ENCODE measurements at places on chromosomes 3 and 15.

DNA sequence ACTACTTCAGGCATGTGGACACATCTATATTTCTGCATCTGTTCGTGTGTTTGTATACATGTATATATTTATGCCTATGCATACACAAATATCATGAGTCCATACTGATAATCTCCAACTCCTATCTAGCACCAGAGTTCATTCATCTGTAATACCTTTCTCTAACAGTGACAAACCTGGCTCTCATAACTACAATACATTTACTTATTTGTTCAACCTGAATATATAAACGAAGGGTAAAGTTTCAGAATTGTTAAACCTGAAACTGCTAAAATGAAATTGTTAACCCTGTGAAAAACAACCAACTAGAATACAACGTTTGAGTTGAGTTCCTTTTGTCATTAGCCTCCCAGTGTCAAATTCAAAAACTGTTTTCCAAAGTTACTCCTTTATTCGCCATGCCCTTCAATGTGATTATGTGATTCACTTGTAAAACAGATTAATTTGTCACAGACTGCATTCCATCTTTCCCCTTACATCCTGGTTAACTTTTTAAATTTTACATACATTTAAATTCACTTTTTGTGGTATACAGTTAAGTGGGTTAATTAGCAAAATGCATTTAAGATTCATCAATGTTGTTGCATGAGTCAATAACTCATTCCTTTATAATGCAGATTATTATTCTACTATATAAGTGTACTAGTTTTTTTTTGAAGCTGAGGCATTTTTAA is 58.5 kb downstream of the PIK3R4 start:
- DNase-seq = no peak

DNA sequence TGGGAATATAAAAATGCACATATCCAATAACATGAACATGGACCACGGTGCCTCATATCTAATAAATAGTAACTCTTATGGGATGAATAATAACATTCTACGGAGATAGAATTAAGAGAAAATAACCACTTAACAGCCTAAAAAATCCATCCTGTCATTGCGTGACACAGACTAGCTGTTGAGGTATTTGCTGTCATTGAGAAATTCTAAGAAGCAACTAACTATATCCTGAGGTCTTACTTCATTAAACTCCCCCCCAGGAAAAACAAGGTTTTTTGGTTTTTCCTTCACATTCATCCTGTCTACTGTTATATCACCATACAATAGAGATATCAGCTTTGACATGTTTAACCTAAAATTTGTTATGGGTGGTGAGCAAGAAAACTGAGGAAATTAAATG is 14.3 kb downstream of the CEP152 start:
- no peak for DNase-seq

DNA sequence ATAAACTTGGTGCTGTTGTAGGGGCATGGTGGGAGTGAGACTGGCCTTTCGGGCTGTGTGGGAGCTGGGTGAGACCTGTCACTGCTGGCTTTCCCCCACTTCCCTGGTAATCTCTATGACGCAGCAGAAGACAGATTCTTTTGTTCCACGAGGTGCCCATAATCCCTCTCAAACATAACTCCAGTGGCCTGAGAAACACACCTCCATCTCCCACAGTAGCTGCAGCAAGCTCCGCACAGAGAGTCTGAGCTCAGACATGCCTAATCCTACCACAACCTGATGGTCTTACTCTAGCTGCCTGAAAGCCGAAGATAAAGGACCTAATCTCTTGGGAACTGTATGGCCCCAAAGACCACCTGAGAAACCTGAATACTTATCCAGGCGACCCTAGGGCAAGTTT is 225.6 kb upstream of the CRBN start:
- DNase-seq = no peak

DNA sequence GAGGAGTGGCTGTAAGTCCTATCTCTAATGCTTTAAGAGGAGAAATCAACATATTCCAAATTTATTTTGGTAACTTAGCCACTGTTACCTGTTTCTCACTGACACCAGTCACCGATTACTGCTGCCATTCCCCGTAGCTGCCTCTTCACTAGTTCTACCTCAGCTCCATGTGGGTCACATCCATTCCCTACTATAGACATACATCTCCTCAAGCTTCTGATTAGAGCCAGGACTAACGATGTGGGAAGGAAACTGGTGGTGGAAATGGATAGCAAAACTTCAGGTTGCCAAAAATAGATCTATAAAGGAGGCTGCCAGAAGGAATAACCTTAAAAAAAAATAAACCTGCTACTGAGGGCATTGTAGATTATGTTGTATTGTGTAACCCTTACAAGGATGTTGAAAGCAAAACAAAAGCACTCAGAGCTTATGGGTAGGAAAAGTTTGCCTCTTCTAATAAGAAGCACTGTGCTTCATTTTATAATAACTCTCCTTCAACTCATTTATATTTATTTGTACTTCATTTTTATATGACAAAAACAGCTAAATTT is 56.0 kb downstream of the KAT2B start:
- no peak for DNase-seq

DNA sequence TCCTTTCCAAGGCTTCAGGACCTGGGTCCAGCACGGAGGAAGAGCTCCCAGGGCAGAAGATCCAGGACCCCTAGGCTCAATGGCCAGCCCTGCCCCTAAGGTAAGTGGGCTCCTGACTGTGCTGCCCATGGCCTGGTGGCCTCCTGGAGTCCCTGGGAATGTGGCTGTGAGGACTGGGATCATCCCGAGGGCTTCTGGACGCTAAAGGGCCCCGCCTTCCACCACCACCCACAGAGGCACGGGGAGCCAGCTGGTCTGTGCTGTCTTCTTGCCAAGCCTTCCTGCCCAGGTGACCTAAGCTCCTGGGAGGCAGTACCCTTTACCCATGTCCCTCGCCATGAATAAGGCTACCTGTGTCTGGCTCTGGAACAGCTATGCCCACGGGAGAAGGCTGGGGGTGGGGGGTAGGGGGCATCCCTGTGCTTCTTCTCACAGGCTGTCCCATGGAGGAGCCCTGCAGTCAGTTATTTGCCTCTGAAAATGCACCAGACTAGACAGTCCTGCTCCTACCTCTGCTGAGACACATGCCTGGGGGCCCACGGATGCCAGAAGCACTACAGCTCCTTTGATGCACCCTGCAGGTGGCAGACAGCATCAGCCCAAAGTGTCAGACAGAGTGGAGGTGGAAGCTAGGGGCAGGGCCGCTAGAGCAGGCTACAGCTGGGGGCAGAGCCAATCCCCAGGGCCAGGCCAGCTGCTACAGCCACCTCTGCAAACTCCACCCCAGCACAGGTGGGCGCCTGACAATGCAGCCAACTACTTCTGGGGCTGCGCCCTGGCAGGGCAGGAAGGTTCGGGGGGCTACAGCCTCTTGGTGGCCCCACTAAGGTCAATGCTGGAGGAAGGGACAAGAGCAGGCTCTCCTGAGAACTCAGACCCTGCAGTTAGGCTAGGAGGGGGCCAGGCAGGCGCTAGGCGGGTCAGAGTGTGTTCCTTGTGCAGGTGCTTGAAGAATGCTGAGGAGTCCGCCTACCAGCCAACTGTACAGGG is 90.9 kb downstream of the SEC22A start:
- DNase-seq = no peak

GRCh38 chr3:114566162-114566755 is 272.4 kb downstream of the TIGIT start:
- no peak for DNase-seq

GRCh38 chr3:33577588-33577987 is 137.4 kb upstream of the UBP1 start:
- no peak for DNase-seq

- DNase-seq = no peak
Measured at GRCh38 chr3:155743606-155744005, 1.3 kb downstream of the PLCH1 start.

GRCh38 chr3:32843510-32844321 is 25.9 kb downstream of the TRIM71 start:
- no peak for DNase-seq

DNA sequence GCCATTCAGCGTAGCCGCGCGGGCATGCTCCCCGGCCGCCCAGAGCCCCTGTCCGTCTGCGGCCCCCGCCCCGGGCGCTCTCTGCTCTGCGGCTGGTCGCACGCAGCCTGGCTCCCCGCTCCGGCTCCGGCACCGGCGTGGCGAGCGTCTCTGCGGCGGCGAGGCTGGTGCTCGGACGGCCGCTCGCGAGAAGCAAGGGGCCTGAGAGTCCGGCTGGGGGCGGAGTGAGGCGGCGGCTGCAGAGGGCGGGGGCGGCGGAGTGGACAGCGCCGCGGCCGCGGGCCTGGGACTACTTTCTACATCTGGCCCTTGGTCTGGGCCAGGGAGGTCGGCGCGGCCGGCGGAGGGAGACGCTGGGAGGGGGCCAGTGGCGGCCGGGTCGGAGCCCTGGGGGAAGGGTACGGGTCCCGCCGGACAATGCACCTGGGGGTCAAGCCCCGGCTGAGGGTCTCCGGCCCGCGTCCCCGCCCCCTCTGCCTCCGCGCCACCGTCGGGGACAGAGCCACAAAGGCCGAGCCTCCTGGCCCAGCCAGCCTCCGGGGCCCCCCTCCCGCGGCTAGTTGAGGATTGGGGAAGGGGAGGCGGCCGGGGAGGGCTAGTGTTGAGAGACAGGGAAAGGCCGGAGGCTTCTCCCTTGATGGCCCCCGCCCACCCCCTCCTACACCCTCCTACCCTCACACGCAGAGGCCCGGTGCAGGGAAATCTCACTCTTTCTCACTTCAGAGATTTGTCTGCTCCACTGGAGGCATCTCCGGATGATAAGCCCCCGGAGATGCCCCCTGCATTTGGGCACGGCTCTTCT is at the start of gene PRTG:
PRTG (minus strand) TSS at position 226 of the 802 bp plus-strand sequence; CDS start at position 5, 221 bp downstream.
- DNase-seq = peak; percentile 82

DNA sequence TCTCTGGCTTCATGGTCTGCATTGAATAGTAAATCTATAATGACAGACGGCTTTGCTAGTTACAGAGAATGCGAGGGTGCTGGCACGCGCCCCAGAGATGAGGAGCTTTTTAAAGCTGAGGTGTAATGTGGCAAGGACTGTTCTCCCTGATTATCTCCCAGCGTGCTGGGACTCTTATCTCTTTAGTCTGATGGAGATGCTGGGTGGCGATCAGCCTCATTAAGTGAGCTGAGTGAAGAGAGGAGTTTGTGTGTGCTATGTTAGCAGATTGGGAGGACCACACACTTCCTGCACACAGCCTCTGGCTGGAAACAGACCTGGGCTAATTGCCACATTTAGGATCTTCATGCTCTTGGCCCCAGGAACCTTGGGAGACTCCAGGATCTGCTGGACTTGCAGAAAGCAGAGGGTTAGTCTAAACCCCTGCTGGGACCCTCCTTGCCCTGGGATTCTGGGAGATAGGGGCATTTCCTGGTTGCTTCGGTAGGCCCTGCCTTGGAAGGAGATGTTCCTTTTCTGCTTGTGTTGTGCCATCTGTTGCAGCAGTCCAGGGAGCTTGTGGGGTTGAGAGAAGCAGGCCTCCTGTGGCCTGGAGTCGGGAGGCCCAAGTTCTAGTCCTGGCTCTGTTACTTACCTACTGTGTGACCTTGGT is 15.0 kb downstream of the PDIA5 start:
- no peak for DNase-seq

DNA sequence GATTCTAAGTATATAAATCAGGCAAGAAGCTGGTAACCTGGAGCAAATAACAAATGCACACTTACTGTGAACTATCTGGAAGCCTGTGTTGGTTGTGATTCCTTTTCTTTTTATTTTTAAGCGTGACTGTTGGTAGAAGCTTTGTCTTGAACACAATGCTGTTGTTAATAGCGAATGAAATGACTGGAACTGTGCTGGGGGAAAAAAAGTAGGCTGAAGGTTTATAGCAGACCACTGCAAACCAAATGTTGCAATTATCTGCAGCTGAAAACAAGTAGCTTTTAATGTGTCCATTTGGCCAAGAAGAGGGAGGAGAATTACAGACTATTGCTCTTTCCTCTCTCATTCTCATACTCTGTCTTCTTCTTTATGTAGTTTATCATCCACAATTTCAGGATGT is 184.5 kb upstream of the DNAJC19 start:
- DNase-seq = no peak

DNA sequence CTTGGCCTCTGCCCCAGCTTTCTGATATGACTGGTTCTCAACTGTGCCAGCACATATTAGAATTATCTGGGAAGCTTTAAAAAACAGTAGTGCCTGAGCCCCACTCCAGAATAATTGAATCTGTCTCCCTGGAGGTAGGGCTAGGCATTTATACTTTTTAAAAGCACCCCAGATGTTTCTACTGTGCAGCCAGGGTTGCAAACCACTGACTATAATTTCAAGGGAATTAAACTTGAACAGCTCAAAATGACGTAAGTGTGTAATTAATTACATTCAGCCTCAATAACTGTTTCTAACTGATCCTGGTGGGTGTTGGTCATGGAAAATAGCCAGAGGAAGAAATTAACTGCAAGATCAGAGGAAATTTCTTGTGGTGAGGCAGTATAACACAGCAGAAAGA is 4.4 kb upstream of the IRAK2 start:
- DNase-seq = peak; percentile 56

DNA sequence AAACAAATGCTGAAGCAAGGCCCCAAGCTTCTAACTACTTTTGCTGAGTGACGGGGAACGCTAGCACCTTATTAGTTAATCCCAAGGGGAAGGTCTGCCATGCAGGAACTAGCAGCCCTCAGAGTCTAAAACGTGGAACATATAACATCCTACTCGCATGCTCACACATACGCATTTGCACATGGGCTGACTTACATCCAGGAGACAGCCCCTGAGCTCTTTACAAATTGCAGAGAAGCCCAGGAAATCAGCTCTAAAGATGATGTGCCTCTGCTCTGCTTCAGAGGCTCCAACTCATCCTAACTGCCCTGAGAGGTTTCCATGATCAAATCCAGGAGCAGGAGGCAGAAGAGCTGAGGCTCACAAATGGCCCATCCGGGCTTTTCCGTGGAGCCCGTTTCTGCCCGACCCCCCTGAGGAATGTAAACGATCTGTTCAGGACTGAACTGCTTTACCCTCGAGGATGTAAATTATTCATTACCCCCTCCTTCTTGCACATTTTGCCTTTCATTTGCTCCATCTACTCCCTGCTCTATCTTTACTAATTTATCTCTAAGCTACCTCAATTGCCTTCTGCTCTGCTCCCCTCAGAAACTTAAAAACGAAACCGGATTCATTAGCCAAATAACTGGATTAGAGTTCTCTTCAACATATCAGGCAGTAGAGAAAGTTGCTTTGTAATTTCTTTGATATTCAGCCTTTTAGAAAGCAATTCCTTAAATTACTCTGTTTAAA is 141.9 kb upstream of the CCDC54 start:
- no peak for DNase-seq

DNA sequence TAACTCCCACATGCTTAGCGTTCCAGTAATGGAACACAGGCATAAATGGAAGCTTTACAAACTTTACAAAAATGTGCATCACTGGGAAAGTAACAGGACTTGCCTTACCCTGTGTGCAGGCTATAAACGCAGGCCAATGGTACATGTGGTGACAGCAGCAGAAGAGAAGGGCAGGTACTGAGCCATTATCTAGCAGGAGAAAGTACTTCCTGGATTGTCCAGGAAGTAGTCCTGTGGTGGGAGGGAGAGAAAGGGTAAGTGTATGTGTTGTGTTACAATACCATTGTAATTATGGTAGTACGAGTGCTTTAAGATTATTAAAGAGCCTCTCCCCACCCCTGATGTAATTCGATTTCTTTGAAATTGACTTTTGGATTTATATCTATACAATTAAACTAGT is 5.3 kb downstream of the ATP1B3 start:
- DNase-seq = no peak

Measured in astrocyte of the spinal cord (primary cell).